Right cardiac atrium (tissue), 5 donors: ENCODE measurements at places on chromosomes 2 and 18. TPM values are rescaled to one million over a fixed set of nuclear protein-coding genes. Genes with fewer than 3 reads are reported as not detected.

The FAM228B gene
- 50.1 TPM for total RNA-seq

GRCh38 chr2:11839916-11840315 lies 93.5 kb downstream of the LPIN1 start:
- DNase-seq = no peak

The ERBB4 gene
- total RNA-seq = 35.4 TPM

GRCh38 chr2:105114551-105114950 lies 76.7 kb downstream of the MRPS9 start:
- no peak for DNase-seq

DNA sequence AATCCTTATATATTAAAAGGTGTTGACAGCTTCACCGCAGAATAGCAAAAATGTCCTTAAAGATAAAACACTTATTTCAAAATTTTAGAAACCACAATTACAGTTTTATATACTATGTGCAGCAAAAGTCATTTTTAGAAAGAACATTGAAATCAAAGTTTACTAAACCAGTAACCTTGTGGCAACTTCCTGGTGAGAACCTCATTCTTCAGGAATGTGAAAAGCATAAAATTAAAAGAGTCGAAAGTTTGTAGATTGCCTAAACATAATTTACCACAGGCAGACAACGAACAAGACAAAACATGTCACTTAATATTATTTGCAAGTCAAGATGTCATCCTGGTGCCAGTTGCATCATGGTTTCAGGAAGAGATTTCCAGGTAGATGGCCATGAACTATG lies 108.3 kb upstream of the NRP2 start:
- DNase-seq = no peak

The EVX2 gene
- total RNA-seq = not detected

DNA sequence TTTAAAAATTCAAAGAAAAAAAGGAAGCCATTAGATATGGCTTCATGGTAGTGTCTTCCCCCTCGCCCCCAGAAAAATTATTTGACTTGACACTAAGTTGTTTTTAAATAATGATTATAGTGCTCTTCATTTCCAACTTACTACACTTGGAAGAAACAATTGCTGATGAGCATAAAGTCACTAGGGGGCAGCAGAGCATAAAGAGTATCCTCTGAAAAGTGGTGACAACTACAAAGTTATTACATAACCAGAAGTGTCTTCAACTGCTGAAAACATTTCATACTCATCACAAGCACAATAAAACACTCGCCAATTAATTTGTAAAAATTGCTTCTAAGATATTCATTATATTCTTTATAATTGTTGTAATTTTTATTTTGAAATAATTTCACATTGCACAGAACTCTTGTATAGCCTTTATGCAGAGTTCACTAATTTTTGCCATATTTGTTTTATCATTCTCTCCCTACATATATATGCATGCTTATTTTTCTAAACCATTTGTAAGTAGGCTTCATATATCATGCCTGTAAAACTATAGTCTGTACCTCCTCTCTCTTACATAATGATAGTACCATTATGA lies 54.9 kb downstream of the EXOC6B start:
- no peak for DNase-seq

The TEX44 gene
- not detected for total RNA-seq

- DNase-seq = no peak
Measured at GRCh38 chr18:11946756-11947155, 34.6 kb upstream of the IMPA2 start.

- DNase-seq = no peak
Measured at GRCh38 chr18:8783335-8783993, 78.1 kb downstream of the MTCL1 start.

- no peak for DNase-seq
Measured at GRCh38 chr2:110820128-110820527, 87.8 kb downstream of the ACOXL start.

- no peak for DNase-seq
Measured at GRCh38 chr2:1415501-1415900, 2.2 kb downstream of the TPO start.

GRCh38 chr2:23599667-23600066 lies 214.7 kb downstream of the KLHL29 start:
- no peak for DNase-seq

DNA sequence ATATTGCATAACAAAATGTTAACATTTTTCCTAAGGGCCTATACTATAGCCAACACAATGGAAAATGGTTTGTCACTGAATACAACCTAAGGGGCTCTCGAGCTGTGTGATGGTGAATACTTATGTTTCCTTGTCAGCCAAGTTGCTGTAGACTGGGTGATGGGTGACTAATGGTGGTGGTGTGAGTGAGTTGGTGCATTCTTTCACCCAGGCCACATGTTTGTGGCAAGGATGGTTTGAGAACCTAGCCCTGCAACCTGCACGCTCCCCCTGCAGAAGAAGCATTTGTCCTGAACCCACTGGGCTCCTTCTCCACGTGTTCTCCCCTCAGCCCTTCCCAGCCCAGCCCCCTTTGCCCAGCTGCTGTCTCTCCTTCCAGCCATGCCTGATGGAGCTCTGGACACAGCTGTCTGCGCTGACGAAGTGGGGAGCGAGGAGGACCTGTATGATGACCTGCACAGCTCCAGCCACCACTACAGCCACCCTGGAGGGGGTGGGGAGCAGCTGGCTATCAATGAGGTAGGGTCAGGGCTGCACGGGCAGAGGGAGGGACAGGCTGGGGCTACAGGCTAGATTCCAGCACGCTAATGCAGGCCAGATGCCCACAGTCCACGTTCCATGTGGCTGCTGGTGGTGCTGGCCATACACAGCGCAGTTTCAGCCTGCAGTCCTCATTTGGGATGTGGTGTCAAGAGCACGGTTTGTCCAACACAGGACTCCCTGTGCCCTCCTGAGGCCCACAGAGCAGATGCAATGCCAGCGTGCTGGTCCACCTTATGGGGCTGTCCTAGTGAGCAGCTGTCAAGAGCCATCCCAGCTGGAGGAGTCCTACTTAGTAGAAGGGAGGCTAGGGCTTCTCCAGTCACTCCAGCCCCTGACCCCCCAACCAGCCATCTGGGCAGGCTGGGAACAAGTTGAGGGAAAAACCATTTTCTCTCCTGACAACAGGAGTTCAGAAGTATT lies 65.4 kb downstream of the FAM168B start:
- DNase-seq = no peak

GRCh38 chr2:200667413-200667812 lies 81.6 kb downstream of the AOX1 start:
- no peak for DNase-seq

GRCh38 chr18:59810183-59810582 lies 89.6 kb upstream of the PMAIP1 start:
- DNase-seq = no peak

- no peak for DNase-seq
Measured at GRCh38 chr2:10422251-10422650, 25.9 kb downstream of the ODC1 start.

The TACR1 gene
- total RNA-seq = 0.11 TPM

DNA sequence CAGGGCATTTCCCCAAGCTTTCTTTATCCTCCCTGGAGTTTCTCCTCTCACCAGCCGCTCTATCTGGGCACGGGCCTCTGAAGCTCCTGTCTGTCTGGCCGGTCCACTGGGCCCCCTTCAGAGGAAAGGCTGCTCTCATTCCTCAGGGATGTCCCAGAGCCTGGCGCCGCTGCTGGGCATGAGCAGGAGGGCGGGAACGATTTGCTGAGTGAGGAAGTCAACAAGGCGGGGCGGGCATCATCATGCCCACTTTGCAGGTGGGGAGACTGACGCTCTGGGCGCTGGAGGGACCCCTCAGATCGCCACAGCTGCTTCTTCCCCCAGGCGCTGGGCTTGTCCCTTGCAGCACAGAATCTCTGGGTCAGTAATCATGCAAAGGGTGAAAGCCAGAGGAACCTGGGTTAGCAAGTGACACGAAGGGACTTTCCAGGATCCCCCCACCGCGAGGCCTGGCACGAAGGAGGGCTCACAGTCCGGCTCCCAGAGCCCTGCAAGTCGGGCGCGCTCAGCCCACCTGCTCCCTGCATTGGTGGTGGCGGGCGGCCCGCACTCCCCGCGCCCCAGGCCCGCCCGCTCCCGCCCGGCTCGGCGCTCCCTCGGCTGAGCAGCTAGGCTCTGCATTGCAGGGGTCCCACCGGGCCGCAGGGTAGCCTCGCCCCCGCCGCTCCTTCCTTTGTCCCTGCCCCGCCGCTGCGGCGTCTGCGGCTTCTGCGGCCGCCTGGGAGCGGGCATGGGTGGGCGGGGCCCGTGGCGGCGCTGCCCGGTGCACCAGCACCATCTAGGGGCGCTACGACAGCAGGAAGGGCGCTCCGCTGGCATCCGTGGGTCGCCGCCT lies 157.8 kb downstream of the CYRIA start:
- DNase-seq = peak; percentile 72

The DSC2 gene
- 20.1 TPM for total RNA-seq

GRCh38 chr2:102809291-102810189 lies 47.7 kb downstream of the TMEM182 start:
- DNase-seq = no peak

DNA sequence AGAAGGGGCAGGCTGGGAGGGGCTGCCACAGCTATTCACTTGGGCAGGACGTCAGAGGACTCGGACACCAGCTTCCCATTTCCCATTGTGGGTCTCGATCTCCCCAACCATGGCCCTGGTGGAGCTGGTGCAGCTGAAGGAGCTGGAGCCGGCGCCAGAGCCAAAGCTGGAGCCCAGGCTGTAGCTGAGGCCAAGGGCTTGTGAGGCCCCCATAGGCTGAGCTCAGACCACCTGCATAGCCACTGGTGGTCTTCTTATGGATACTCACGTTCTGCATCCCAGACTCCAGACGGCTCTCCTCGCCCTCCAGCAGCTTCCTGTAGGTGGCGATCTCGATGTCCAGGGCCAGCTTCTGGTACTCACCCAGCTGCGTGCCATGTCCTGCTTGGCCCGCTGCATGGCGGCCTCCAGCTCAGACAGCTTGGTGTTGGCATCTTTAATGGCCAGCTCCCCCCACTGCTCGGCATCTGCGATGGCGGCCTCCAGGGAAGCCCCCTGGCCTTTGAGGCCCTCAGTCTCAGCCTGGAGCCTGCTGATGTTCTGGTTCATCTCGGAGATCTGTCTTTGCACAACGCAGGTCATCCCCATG lies 6.0 kb upstream of the CDK5R2 start:
- no peak for DNase-seq

DNA sequence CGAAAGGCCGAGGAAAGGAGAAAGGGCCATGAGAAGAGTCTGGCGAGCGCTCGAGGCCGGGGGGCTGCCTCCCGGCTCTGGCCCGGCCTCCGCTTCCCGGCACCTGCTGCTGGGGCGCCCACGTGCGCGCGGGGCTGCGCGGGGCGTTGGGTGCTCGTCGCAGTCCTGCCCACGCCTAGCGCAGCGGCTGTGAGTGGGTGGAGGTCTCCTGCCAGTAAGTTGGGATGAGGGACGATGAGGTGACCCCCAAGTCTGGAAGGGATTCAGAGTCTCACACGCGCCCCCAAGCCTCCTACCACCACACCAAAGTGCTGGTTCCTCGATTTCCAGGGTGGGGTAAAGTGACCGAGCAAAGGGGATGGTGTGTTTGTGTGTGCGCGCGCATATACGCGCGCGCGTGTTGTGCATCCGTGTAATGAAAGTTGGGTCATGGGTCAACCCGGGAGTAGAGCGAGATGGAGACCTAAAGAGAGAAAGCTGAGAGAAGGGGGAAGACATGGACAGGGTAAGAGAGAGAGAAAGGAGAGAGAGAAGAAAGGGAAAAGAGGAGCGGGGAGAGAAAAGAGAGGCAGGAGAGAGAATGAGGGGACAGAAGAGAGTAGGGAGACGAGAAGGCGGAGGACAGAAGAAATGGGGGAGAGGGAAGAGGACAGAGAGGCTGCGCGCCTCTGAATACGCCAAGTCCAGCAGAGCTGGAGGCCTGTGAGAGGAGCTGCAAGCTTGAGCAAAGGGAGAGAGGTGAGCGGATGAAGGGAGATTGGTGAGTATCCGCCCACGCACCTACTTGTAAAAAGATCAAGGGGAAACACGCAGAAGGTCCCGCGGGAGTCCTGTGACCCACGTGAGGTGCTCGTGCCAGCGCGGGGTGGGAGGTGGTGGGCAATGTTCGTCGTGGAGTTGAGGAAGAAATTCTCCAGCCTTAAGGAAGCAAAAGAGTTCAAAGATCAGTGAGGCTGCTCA lies 1.7 kb upstream of the NETO1 start:
- DNase-seq = no peak

- DNase-seq = no peak
Measured at GRCh38 chr2:230941202-230942180, 16.4 kb upstream of the GPR55 start.

DNA sequence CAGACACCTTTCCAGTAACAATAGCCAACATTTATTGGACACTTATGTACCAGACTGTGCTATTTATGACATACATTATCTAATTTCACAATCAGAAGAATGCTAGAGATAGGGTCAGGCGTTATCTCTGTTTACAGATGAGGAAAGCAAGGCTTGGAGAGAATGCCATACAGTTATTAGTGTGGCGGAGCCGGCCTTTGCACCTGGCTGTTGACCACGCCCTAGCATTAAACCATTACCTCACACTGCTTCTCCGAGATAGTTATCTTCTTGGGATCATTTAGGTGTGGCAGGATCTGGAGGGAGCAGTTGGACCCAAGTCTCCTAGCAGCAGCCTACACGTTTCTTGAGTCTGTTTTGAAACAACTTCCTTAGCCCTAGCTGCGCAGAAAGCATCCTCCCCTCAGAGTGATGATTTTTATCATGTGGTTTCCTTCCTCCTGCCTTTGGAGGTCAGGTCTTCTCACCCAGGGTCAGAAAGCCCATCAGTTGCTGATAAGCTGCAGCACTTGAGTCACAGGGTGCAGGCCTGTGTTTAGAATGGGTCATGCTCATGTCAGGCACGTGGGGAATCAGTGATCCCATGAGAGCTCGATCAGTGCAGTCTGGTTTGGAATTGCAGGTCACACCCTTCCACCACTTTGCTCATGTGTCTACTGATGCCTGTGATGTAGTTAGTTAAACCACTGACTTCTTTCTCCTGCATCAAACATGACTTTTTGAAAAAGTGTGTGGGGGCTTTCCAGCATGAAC lies 118.2 kb downstream of the SPTBN1 start:
- peak; percentile 42 for DNase-seq

- DNase-seq = no peak
Measured at GRCh38 chr2:20189299-20189931, 35.5 kb downstream of the SDC1 start.

DNA sequence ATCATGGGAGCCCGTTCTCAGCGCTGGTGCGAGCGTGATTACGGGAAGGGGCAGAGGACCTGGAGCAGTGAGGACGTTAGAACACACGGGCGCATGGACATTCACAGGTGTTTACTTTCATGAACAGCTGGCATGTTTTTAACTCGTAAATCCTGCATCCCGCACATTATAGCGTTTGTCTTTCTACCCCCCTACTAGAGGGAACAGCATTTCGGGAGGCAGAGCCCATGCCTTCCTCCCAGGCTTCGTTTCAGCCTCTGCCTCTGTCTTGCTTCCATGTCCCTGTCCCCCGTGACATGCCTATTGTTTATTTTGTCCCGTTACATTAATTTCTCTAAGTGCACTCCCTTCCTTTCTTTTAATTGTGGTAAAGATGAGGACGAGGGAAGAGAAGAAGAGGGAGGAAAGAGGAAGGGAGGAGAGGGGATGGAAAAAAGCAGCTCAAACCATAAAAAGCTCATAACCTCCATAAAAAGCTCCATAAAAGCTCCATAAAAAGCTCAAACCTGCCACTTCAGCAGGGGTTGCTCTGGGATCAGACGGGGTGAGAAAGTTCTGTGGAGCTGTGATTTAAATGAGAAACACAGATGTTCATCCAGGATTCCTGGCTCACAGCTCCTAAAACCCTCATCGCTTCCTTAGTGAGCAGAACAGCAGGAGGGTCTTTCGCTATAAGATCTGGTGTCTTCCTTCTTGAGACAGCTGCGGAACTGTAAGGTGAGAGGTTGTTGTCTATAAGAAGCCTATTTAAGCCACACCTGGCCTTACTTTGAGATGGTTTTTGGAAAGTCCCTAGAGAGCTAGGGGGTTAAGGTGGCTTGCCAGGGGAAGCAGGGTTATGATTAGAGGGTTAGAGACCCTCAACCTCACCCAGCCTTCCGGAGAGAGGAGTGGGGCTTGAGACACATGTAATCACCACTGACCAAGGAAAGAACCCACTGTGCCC lies 66.6 kb upstream of the SNTG2 start:
- no peak for DNase-seq
